Stimulated activated effector memory CD8-positive, alpha-beta T cell treated with anti-CD3 and anti-CD28 coated beads, Interleukin-12 subunit alpha, Interleukin-12 subunit beta, amount 100 ng/mL, for 72 hours (primary cell): ENCODE measurements at places on chromosomes 16 and 17.

GRCh38 chr17:77923776-77924513 is 34.6 kb upstream of the TNRC6C start:
- no peak for DNase-seq

DNA sequence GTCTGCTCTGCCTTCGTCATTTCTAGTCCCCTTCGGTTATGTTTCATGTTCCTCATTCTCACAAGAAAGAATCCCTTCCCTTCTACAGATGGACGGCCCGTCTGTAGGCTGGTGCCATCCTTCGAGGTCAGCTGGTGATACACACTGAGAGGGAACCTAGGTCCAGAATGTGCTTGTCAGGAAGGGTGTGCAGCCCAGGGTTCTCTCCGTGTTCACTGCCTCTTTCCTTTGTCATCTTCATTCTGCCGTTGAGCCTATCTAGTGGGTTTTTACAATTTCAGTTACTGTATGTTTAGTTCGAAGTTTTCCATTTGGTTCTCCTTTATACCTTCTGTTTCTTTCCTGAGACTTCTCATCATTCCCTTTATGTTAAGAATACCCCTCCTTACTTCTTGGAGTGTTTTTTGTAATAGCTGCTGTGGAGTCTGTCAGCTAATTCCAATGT is 18.9 kb downstream of the KIAA0513 start:
- no peak for DNase-seq

DNA sequence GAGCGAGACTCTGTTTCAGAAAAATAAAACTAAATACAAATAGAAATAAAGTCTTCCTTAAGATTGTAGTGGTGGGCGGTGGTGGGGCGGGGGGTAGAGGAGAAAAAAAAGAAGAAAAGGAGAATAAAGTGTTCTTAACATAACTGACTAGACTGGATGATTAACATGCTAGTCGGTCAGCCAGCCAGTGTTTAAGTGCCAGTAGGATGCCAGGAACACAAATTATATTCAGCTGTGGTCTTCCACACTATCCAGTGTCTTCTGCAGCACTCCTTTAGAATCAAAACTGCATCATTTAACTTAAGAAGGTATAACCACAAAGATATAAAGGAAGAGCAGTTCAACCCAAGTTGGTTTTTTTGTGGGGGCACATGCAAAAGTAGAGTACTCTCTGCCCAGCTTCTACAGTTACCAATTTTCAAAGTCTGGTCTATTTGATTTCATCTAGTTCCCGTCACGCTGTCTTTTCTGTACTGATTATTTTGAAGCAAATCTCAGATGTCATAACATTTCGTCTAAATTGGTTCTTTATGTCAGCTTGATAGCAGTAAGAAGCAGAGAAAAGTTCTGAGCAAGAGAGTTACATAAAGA is 15.8 kb downstream of the HEATR3 start:
- no peak for DNase-seq

- no peak for DNase-seq
These were observed 57.9 kb downstream of the RTN4RL1 start for GRCh38 chr17:1967213-1967612.

- no peak for DNase-seq
These were observed 16.5 kb downstream of the PLA2G10 start for GRCh38 chr16:14677627-14678026.

DNA sequence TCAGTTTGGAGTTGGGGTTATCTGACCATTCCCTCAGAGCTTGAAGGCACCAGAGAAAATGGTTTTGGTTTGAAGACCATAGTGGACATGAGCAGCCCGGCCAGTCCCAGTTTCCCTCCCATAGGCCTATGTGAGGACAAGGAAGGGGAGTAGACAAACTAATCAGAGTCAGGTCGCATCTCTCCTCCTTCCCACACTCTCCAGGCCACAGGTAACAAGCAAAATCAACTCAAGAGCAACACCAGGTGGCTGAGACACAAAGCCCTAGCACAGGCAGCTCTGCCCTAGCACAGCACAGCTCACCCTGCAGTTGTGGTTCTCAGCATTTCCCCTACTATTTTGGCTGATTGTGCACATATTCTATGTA is 7.2 kb downstream of the SUPT4H1 start:
- DNase-seq = no peak

DNA sequence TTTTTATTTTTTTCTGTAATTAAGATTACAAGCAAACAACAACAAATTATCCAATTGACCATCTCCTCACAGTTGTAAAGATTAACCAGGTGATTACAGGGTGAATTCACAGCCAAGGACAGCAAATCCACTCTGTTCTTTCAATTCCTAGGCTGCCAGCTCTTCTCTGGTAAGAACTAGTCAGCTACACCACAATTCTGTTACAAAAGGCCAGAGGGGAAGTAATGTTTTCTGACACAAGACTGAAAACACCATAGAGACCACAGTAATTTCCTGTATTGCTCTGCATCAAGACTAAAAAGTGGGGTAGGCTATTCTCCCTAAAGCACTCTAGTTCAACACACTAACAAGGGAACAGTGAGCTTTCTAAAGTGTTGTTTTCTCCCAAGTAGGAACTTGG is 10.6 kb downstream of the CA10 start:
- DNase-seq = no peak

GRCh38 chr17:9241774-9242496 is 220.6 kb downstream of the NTN1 start:
- DNase-seq = no peak

DNA sequence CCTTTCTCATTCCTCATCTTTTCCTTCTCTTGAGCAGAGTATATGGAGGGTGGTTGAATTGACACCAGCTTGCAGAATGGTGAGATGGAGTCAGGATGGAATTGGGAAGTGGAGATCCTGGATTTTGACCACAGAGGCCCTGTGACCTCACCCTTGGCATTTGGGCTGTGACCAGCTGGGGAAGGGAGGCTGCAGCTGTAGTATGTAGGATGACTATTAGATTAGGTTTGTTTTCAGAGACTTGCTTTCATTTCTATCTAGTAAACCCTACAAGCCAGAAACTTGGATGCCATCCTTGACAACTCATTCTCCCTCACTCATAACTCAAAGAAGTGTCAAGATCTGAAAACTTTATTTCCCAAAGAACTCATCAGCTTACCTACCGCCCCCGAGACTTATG is 5.9 kb downstream of the GNGT2 start:
- no peak for DNase-seq

DNA sequence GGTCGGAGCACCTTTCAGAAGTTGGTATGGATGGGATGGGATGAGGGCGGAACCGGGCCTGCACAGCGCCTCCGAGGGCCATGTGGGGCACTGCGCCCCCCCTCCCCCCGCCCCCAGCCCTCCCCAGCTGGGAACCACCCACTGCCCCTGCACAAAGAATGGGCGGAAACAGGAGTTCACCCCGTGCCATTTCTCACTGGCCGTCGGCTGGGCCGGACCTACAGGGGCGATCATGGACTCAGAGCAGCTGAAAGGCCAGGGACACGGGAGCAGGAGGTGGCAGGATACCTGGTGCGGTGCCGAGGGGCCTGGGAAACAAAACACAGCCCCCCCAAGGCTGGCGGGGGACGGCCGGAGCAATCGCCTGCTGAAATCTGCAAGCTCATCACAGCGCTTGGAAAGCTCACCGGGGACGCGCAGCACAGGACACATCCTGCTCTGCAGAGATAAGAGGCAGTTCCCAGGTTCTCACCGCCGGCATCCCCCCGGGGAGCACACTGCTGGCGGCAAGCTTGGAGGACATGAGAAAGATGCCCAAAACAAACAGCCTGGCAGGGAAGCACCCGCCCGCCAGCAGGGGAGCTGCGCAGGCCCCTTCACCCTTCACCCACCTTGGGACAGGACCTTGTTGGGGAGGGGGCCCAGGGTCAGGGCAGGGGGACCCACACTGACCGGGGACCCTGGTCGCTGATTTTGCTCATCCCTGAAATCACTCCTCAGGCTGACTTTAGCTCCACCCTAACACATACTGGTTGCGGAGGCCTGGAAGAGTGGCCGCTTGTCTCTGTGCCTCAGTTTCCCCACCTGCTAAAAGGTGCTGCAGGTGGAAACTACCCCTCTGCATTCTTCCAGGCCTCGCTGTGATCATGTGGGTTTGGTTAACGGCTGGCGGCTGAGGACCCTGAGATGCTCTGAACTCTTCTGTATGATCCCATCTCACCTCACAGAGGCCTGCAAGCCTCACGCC is 263.9 kb downstream of the C16orf95 start:
- DNase-seq = no peak

- no peak for DNase-seq
These were observed 88.2 kb downstream of the TBC1D16 start for GRCh38 chr17:79947351-79948031.

DNA sequence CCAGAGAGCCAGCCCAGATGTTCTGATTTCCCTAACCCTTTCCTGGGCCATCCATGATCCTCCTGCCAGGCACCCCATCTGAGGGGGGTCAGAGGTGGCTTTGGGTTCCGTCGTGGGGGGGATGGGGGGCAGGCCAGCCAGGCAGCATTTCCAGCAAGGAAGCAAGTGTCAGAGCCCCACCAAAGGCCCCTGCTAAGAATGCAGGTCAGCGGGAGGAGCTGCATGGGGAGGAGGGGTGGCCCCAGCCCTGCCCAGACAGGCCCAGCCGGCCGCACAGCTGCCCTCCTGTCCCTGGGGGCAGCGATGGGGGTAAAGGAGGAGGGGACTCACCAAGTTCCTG is 2.3 kb upstream of the SCRN2 start:
- no peak for DNase-seq

DNA sequence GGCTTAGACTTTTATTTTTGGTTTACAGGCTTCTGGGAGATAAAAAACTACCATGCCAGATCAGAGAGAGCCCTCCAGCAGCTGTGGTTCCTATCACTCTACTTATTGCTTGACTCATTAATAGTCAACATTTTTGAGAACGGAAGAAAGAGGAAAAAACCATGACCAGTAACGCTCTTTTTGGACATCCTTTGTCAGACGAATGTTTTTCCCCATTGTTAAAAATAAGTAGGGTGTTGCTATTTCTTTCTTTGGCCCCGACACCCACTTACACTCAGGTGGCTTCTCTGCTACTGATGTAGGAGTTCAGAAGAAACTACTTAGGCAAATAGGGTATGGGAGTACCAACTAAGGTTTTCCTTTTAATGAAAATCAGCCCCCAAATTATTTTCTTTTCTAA is 27.5 kb downstream of the TVP23A start:
- no peak for DNase-seq

- peak; percentile 69 for DNase-seq
These were observed 1.3 kb downstream of the METTL23 start for GRCh38 chr17:76727745-76728456.

GRCh38 chr17:77451245-77451893 is 310.6 kb downstream of the SEC14L1 start:
- peak; percentile 58 for DNase-seq
